ENCODE measurements at places on chromosomes 12 and 14. TPM values are rescaled to one million over a fixed set of nuclear protein-coding genes. Genes with fewer than 3 reads are reported as not detected.

The TGM1 gene
- total RNA-seq, result 1.2 TPM

The HELB gene
- total RNA-seq, result 1.2 TPM

The GPR135 gene
- total RNA-seq, result 0.84 TPM

The CARMIL3 gene
- under 0.01 TPM for total RNA-seq

The DBX2 gene
- total RNA-seq, result not detected

The MYF5 gene
- not detected for total RNA-seq

The NPAS3 gene
- under 0.01 TPM for total RNA-seq

The USP30 gene
- 10.1 TPM for total RNA-seq

The TCL1A gene
- not detected for total RNA-seq

The RFX4 gene
- not detected for total RNA-seq

The GRIN2B gene
- total RNA-seq, result not detected

The CLEC1B gene
- not detected for total RNA-seq

The GUCY2C gene
- not detected for total RNA-seq

The KRT3 gene
- not detected for total RNA-seq

The MAP3K9 gene
- total RNA-seq, result 0.84 TPM

The KDM2B gene
- 34.1 TPM for total RNA-seq

The OR6C75 gene
- total RNA-seq, result not detected

The CLEC2D gene
- 0.59 TPM for total RNA-seq

The FAM177A1 gene
- 28.7 TPM for total RNA-seq

The NR4A1 gene
- 1.0 TPM for total RNA-seq

The PRDM4 gene
- total RNA-seq, result 18.4 TPM

The PLEKHG7 gene
- not detected for total RNA-seq

The CCDC38 gene
- not detected for total RNA-seq

The RTL1 gene
- total RNA-seq, result not detected

The TMEM229B gene
- not detected for total RNA-seq

The LRP1 gene
- 29.8 TPM for total RNA-seq

The BBOF1 gene
- 5.2 TPM for total RNA-seq

The TAS2R7 gene
- total RNA-seq, result not detected

The AICDA gene
- not detected for total RNA-seq

The TMTC1 gene
- total RNA-seq, result 26.6 TPM

The DCAF5 gene
- total RNA-seq, result 9.9 TPM

The ATP23 gene
- 13.1 TPM for total RNA-seq

The MGST1 gene
- total RNA-seq, result 246 TPM

The AQP6 gene
- not detected for total RNA-seq

The TAS2R42 gene
- not detected for total RNA-seq

The ACOT4 gene
- total RNA-seq, result 1.6 TPM

The FLVCR2 gene
- 4.8 TPM for total RNA-seq

The RGS6 gene
- not detected for total RNA-seq

The NRXN3 gene
- total RNA-seq, result 0.15 TPM

The DCN gene
- 502 TPM for total RNA-seq

The TMEM116 gene
- 6.8 TPM for total RNA-seq

The HOTAIR gene
- not detected for total RNA-seq
